ENCODE measurements at places on chromosomes 5 and 9.

- DNase-seq, result no peak
Measured at GRCh38 chr5:16856531-16856930, 79.6 kb downstream of the MYO10 start.

- DNase-seq, result no peak
Measured at GRCh38 chr5:158406884-158407823, 548.2 kb upstream of the CLINT1 start.

GRCh38 chr5:167835146-167835545, 456.3 kb upstream of the WWC1 start:
- DNase-seq, result no peak

- DNase-seq, result no peak
Measured at GRCh38 chr5:72752909-72753308, 63.6 kb upstream of the TNPO1 start.

DNA sequence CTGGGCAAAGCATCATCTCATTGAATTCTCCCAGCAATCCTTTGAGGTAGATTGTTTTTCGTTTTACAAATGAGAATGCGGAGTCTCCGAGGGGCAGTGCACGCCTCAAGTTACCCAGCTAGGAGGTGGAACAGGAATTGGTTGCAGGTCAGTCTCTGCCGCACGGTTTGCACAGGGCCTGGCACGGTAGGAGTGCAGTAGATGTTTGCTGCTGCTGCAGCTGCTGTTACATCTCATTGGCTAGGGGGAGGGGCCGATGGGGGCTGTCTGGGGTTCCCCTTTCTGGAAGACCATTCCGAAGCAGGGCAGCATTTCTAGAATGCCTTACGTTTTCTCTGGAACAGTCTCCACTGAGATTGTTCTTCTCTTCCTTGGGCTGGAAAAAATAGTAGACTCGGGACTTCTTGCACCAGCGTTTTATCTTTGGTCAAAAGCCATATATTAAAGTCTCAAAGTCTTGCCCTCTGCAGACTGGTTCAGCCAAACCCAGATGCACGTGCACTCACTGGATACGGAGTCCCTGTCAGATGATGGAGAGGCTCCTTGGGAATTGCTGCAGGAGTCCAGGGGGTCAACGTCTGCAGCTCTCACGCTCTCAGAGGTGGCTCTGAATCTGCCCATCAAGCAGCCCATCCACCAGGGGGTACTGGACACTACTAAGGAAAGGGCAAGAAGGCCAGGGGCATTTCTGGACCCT, 1.2 kb downstream of the USP20 start:
- peak; percentile 56 for DNase-seq

DNA sequence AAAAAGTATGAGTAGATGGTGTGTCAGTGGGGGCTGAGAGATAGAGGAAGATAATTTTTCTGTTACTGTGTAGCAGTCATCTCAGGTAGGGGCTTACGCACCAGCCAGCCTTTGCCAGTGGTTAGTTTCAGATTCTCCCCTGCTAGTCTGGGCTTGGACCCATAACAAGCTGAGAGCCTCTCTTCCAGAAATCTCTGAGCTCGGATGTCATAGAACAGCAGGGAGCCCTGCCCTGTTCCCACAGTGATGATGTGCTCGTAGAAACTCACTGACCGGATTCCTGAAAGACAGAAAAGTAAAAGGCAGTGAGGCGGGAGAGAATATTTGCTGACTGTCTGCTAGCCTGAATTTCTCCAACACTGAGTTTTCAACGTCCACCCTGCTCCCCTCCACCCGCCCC, 37.2 kb downstream of the DCAF12 start:
- DNase-seq, result no peak

DNA sequence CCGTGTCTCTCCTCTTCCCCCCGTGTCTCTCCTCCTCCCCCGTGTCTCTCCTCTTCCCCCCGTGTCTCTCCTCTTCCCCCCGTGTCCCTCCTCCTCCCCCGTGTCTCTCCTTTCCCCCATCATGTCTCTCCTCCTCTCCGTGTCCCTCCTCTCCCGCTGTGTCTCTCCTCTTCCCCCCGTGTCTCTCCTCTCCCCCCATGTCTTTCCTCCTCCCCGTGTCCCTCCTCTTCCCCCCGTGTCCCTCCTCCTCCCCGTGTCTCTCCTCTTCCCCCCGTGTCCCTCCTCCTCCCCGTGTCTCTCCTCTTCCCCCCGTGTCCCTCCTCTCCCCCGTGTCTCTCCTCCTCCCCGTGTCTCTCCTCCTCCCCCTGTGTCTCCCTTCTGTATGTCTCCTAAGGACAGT, 12.8 kb upstream of the RNU6ATAC start:
- no peak for DNase-seq

GRCh38 chr5:124702525-124702924, 43.9 kb downstream of the ZNF608 start:
- DNase-seq, result no peak

DNA sequence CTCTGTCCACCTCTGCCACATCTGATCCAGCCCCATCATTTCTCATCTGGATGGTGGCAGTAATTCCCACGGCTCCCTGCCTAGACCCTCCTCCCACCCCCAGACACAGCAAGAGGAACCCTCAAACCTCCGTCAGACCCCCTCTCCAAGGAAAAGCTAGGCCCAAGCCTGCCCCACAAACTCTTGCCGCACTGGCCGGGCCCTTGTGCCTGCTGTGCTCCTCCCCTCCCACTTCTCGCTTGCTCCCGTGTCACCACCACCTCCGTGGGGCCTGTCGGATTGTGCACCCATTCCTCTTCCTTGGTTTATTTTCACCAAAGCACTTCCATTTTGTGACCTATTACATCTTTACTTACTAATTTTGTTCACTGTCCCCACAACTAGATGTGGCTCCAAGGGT, 14.2 kb downstream of the BARX1 start:
- no peak for DNase-seq

- no peak for DNase-seq
Measured at GRCh38 chr5:152542741-152543140, 137.7 kb upstream of the NMUR2 start.

- DNase-seq, result no peak
Measured at GRCh38 chr5:9557696-9558095, 11.8 kb upstream of the SEMA5A start.

GRCh38 chr5:105088961-105089360, 1526.4 kb upstream of the NUDT12 start:
- DNase-seq, result no peak

GRCh38 chr9:38333047-38333446, 59.5 kb upstream of the ALDH1B1 start:
- DNase-seq, result no peak
